ENCODE measurements at places on chromosomes 3 and 15.

GRCh38 chr3:121998611-121999473, 23.2 kb downstream of the ILDR1 start:
- no peak for DNase-seq

GRCh38 chr3:111803123-111803593, 55.9 kb upstream of the PHLDB2 start:
- DNase-seq, result no peak

- peak; percentile 77 for DNase-seq
Measured at GRCh38 chr3:50381383-50381782, 22.1 kb upstream of the TMEM115 start.

DNA sequence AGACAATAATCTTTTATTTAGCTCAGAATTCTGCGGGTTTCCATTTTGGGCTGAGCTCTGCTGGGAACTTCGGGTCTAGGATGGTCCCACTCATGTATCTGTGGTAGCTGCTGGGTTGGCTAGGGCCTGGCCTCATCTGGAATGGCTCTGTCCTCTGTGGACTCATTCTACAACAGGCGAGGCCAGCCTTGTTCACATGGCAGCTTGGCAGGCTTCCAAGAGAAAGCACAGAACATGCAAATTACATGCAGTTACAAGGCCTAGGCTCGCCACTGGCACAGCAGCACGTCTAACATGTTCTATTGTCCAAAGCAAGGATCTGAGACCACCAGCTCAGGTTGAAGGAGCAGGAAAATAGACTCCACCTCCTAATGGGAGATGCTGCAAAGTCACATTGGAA, 431.4 kb downstream of the PDCD6IP start:
- peak; percentile 19 for DNase-seq

DNA sequence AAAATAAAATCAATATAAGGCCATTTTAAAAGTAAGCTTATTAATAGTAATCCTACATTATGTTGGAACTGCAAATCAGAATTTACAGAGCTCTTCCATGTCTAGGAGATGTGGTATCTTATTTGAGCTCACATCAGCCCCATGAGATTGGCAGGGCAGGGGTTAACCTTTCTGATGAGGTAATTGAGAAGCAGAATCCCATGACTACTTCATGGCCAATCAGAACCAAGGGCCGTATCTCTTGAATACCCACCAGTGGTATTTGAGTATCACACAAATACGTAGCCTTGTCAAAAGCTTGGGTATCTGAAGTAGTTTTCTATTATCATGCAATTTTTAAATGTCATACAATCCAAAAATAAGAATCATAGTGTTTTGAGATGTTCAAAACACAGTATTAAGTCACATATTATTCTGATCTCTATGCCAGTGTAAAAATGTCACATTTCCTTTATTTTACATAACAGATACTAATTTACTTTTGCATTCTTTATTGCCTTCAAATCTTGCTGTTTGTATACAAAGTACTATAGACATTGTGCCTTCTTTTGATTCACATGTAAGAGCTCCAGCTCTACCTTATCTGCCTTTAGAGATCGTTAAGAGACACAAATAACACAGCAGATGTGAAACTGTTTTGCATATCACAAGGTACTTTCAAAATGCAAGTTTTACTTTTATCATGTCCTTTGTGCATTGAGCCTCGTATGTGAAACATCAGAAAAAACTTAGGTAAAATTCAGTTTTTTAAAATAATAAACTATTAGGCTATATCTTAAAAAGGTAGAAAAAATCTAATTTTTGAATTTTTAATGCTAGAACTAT, 251.7 kb upstream of the GOLGA6L4 start:
- DNase-seq, result peak; percentile 3

- peak; percentile 97 for DNase-seq
Measured at GRCh38 chr15:66702035-66702786, at the start of gene SMAD6. TSS of gene SMAD6 (plus strand) at chr15:66702236. CDS start at chr15:66703259, 1,023 bp downstream.

DNA sequence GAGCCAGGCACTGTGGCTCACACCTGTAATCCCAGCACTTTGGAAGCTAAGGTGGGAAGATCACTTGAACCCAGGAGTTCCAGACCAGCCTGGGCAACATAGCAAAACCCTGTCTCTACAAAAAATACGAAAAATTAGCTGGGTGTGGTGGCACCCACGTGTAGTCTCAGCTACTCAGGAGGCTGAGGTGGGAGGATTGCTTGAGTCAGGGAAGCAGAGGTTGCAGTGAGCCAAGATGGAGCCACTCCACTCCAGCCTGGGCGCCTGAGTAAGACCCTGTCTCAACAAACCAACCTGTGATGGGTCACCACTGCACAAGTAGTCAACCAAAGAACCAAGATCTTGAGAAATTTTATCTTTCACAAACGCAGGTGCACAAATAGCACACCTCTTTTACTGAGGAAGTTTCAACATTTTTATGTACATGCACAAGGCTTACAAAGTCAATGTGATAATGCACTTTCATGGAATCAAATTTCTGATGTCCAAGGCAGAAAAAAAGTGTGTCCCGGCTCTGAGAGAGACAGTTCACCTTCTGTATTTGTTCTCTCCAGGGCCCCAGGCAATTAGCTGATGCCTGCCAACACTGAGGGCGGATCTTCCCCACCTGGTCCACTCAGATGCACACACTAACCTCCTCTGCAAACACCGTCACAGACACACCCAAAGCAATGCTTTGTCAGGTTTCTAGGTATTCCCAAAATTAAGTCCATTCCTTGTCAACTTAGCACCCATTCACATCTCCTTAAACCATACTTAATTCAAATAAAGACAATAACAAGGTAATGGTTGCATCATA, 12.4 kb downstream of the ACAA1 start:
- no peak for DNase-seq

GRCh38 chr3:128269796-128270195, 116.5 kb downstream of the EEFSEC start:
- DNase-seq, result no peak

- no peak for DNase-seq
Measured at GRCh38 chr15:92116330-92116729, 262.8 kb downstream of the SLCO3A1 start.

GRCh38 chr3:49609815-49610214, 55.5 kb downstream of the BSN start:
- no peak for DNase-seq

DNA sequence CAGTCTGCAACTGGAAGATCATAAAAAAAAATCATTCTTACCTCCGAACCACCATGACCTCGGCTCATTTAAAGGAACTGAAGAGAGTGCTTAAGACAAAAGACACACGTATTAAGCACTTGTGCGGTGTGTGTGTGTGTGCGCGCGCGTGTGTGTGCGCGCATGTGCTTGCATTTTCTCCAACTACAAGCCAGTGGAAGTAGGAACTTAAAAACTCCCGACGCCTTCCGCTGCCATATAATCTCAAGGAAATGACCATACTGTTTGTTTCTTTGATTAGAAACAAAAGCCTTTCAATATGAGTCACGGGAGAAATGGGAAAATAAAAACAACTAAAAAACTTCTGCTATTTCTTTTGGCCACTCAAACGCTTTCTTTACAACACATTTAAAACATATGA, 32.4 kb downstream of the FRMD4B start:
- DNase-seq, result no peak

DNA sequence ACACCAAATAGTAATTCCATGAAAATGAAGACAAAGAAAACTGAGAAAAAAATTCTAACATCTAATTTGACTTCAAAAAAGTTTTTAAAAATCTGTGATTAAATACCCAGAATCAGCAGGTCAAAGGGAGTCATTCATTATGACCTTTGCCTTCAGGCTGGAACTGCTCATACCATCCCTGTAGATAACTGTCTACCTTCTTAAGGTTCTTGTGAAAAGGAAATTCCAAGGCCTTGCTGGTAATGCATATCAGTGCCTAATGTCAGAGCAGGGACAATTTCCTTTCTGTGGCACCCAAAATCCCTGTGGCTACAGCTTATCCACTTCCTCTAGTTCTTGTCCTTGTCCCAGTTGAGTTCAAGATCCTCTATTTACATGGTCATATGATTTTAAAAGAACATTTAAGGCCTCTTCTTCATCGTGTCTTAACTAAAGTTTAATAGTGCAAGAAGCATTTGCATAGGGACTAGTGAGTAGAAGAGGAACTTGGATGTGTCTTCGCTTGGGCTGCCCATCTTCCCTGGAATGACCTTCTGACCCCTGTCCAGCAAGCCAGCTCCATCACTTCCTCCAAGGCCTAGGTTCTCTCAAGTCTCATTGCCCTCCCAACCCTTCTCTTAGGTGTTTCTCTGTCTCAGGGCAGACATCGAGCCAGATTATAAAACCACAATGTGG, 8.7 kb upstream of the PLCL2 start:
- no peak for DNase-seq

- no peak for DNase-seq
Measured at GRCh38 chr3:51343918-51344687, 41.0 kb upstream of the MANF start.

- no peak for DNase-seq
Measured at GRCh38 chr3:81245043-81245442, 516.4 kb downstream of the GBE1 start.

- peak; percentile 28 for DNase-seq
Measured at GRCh38 chr3:64353226-64353625, 128.0 kb upstream of the PRICKLE2 start.
